ENCODE measurements at places on chromosomes 4 and X.
A peak's percentile ranks its signal among the peaks of the same experiment; 100 is the strongest.

DNA sequence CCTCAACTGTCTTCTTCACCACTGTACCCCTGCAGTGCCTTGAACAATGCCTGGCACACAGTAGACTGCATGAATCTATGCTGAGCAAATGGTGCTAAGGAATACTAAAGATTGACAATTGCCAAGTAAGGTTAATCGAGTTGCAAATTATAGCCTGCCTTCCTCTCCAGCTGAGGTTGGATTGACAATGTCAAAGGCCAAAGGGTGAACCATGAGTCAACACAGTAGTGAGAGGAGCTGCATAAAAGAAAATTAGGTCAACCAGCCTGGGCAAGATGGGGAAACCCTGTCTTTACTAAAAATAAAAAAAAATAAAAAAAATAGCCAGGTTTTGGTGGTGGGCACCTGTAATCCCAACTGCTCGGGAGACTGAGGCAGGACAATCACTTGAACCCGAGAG is 97.1 kb upstream of the BMPR1B start:
- H3K36me3 ChIP-seq: peaks cover 22% of the 10 kb centered on the region
- H3K27me3 ChIP-seq: no peaks in the 10 kb centered on the region
- no peak overlapping the region for H3K27ac ChIP-seq
- H3K4me3 ChIP-seq: no peak overlapping the region

DNA sequence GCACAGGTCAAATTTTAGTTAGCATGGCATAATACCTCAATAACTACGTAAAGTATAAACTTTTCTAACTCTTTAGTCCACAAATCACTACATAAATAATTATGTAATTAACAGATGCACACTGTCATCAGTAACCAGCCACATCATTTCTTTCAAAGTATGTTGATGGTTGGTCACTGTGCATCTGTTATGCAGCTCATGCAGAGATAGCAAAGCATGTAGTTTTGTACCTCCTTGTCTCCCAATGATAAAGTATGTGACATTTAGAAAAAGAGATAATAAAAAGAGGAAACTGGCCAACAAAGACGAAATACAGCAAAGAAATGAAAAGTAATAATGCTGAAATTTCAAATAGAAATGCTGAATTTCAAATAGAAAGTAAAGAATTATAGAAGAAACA is 2.9 kb downstream of the LAMTOR3 start:
- H3K36me3 ChIP-seq: peaks cover 15% of the 10 kb centered on the region
- no peaks in the 10 kb centered on the region for H3K27me3 ChIP-seq
- DNase-seq: no peak
- no peak overlapping the region for H3K27ac ChIP-seq
- H3K4me3 ChIP-seq: peak overlapping the region; percentile 9

DNA sequence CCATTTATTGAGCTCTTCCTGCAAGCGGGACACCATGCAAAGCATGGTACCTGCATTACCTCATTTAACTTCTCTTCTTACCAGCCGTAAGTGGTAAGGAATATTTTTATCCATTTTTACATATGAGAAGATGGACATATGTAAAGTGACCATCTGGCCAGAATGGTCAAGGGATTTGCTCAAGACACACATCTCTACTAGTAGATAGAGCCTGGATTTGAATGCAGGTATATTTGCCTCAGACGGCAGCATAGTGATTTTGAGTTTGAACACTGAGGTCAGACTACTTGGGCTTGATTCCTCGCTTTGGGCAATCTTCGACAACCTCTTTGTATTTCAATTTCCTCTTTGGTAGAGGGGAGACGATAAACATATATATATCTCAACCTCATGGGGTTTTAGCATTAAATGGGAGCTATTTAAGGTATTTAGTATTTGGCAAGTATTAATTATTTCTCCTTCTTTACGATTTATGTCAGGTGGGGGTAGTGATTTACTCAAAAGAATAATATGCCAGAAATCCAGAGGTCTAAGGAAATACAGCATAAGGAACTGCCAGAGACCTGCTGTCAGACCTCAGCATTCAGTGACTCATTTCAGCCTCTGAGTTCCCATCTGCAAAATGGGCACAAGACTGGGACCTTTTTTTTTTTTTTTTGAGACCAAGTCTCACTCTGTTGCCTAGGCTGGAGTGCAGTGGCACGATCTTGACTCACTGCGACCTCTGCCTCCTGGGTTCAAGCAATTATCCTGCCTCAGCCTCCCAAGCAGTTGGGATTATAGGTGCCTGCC is 34.6 kb upstream of the CHRNA9 start:
- peak overlapping the region; percentile 70 for H3K4me3 ChIP-seq
- no peaks in the 10 kb centered on the region for H3K27me3 ChIP-seq
- peak overlapping the region; percentile 92 for H3K27ac ChIP-seq

DNA sequence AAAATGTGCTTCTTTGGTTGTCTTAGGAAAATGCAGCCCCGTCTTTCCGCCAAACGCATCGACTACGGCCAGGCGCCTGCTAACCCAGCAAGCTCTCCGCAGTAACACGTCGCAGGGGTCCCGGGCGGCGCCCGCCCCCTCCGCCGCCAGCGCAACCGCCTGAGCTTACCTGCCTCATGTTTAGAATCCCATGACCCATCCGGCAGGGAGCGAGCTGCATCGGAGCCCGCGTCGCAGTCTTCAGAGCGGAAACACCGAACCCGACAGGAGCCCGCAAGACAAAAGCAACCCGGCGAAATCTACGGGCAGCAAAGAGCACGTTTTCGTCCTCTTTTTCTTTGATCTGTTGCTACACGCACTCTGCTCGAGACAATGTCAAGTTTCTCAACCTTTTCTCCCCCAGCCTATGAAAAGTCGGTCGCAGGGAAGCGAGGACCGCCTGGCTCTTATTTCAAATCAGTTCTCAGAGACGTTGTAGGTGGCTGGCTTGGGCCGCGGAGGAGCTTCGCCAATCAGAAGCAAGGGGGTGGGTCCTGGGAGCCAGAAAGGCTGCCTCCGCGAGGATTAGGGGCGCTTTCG is at the start of gene MID1:
Gene MID1 (minus strand): TSS at position 465 of the 579 bp plus-strand sequence. CDS start 53,038 bp downstream, outside the sequence.
- H3K27me3 ChIP-seq: peaks cover 32% of the 10 kb centered on the region
- H3K36me3 ChIP-seq: no peaks in the 10 kb centered on the region
- no peak for DNase-seq
- no peak within 1 kb of the TSS for H3K27ac ChIP-seq
- peak within 1 kb of the TSS; percentile 69 for H3K4me3 ChIP-seq

Measured in activated naive CD8-positive, alpha-beta T cell treated with anti-CD3 and anti-CD28 coated beads, Interleukin-2, amount 50 U/mL, for 24 hours (primary cell).